Activated CD4-positive, alpha-beta memory T cell treated with anti-CD3 and anti-CD28 coated beads, Interleukin-2, amount 10 ng/mL, durations not matched to agents 7 days and 5 days (primary cell): ENCODE measurements at places on chromosomes 11 and 22.
A peak's percentile ranks its signal among the peaks of the same experiment; 100 is the strongest.

GRCh38 chr22:17198170-17199002, 20.8 kb downstream of the ADA2 start:
- no peak for DNase-seq

GRCh38 chr11:77211594-77212251, 83.7 kb downstream of the MYO7A start:
- peak; percentile 7 for DNase-seq

DNA sequence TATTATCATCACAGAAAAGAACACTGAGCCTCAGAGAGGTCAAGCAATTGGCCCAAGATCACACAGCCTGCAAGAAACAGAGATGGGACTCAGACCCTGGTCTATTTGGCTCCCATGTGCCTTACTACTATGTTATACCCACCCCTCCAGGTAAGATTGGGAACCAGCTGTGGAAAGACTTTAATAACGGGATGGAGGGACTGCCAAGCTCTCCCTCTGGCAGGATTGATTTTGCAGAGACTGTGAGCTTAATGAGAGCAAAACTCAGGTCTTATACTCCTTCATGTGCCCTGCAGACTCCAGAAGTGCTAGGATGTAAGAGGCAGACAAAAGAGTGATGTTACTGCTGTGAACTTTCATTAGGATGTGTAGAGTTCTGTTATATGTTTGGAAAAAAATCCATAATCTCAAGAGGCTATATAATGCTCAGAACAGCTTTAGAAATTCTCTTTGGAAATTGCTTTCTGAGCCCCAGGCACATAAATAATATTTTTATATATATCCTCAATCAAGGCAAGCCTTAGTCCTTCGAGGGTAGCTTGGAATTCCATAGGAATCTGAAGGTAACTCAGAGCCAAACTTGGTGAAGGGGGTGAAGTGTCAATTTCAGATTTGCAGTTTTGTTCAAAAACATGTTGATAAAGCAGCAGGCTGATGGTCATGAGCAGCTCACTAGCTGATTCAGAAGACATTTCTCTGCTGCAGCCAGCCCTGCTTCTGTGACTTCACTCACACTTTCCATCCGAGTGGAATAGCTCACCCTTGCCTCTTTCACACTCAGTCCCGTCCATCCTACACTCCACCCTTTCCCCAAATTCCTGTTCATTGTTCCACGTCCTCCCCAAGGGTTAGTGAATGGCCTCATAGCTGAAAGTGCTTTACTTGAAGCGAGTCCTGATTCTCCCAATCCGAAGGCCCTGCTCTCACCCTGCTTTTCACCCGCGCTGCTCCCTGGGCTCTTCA, 188.8 kb downstream of the SNX19 start:
- DNase-seq = no peak

DNA sequence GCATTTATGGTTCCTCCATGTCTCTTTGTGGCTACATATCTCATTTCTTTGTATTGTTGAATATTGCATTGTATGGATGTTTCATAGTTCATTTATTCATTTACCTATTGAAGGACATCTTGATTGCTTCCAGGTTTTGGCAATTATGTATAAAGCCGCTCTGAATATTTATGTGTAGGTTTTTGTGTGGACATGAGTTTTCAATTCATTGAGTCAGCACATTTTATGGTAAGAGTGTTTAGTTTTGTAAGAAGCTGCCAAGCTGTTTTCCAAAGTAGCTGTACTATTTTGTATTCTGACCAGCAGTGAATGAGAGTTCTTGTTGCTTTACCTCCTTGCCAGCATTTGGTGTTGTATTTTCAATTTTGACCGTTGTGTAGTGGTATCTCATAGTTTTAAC, 39.2 kb downstream of the KDM2A start:
- DNase-seq = no peak

- no peak for DNase-seq
Observed at GRCh38 chr11:58254936-58255335, 13.1 kb downstream of the OR10W1 start.
